ENCODE measurements at places on chromosomes 5 and 9.
A peak's percentile ranks its signal among the peaks of the same experiment; 100 is the strongest.

DNA sequence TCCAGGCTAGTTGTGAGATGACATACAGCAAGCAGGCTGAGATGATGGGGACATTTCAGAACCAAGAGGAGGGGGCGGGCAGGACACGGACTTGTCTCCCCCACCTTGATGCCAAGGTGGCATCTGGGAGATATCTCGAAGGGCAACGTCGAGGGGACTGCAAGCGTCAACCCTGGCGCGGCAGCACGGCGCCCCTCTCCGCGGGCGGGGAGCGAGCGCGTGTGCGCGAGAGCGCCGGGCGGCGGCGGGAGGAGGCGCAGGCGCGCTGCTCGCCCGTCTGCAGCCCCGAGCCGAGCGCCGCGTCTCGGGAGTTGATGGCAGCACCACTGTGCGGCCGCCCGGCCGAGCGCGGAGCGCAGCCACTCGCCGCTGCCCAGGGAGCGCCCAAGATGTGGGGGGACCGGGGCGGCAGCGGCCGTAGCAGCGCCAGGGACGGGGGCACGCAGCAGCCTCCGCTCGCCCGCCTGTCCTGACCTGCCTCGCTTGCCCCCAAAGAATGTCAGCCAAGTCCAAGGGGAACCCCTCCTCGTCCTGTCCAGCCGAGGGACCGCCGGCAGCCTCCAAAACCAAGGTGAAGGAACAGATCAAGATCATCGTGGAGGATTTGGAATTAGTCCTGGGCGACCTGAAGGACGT, at the start of gene PRR16:
Gene PRR16, plus strand, starts transcription at position 310 of the 636 bp plus-strand sequence.
- DNase-seq = peak; percentile 4

DNA sequence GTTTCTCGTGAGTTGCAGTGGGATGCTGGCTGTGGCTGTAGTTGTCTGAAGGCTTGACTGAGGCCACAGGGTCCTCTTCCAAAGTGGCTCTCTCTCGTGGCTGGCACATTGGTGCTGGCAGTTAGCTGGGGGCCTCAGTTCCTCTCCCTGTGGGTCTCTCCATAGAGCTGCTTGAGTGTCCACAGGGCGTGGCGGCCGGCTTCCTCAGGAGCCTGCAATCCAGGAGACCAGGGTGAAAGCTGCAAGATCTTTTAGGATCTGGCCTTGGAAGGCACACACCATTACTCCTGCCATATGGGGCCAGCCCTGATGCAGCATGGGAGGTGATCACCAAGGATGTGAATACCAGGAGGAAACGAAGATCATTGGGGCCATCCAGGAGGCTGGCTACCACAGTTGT, 41.1 kb downstream of the ANKRD33B start:
- DNase-seq = no peak

DNA sequence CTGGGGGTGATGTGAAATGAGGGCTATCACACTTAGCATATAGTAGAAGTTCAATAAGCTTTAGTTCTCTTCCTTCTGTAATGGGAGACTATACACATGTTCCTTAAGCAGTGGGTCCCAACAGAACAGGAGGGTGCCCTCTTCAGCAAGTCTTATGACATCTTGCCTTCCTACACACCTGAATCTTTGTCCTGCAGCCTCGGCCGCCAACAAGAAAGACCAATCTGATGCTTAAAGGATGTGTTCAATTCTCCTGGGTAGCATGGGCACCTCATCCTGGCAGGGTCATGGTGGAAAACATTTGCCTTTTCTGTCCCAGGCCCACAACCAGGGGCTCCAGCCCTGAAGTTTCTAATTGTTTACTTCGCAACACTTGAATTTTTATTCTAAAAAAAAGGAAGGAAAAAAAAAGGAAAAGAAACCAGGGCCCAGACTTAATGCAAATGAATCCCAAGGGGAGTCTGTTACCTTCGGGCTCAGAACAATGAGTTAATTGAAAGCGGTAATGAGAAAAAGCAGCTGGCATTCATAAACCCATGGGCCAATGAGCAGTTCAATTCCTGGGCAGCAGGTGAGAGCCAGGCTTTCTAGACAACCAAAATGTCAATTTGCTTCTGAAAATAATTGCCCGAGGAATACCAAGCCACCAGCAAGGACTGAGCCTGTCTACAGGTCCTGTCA, 26.2 kb upstream of the SMAD5 start:
- no peak for DNase-seq

DNA sequence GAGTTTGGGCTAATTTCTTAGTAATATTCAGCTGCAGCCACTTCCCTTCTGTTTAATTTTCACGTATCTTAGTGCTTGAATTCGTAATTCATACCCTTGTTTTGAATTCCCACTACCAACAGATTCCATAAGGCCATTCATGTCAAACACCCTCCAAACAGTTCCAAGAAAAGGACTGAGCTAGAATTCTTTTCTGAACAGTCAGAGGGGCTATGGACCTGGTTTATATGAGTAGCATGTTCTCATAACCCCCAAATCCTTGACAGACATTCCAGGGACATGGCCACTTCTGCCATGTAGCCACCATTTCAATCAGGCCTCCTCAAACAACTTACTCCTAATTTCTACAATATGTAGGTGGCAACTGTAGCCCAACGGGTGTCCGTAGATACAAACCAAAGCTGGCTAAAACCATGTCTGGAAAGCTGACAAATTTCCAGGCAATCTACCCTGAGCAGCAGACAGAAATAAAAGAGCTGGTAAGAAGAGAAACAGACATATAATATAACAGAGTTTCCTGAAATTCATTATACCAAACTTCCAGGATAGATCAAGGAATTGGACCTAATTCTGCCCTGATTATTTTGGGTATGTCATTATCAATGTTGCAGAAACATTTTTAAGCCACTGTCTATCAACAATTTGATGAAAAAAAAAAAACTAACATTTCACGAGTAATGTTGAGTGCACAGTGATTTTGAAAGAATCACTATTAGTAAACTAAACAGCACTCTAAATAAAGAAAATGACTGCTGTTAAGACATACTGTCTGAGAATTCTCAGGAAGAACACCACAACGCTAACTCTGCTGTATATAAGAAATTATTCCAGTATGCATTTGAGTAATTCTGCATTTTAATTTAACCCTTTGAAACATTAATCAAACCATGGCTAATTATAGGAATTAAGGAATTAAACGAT, 40.7 kb downstream of the EBF1 start:
- no peak for DNase-seq

- no peak for DNase-seq
Observed at GRCh38 chr9:81237565-81238231, 451.6 kb downstream of the TLE1 start.

DNA sequence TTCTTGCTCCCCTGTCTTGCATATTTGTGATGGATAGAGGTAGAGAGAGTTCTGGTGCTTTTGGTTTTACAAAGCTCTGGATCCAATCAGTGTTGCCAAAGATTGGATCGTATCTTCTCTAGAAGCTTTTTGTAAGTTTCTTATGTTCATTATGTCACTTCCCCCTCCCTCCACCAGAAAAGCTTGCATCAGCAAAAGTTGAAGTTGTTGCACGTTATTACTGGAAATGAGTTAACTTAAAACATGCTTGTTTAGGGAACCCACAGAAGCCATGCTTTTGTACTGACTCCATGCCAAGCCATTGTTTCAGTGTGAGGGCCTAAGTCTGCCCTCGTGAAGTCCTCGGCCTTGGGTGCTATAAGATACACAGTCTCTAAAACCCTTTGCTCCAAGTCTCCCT, 186.5 kb downstream of the ERCC6L2 start:
- DNase-seq = no peak

Measured in NCI-H1694 treated with DMSO at 0.1 percent for 48 hours (cell line).